ENCODE measurements at places on chromosomes 1 and 21.

DNA sequence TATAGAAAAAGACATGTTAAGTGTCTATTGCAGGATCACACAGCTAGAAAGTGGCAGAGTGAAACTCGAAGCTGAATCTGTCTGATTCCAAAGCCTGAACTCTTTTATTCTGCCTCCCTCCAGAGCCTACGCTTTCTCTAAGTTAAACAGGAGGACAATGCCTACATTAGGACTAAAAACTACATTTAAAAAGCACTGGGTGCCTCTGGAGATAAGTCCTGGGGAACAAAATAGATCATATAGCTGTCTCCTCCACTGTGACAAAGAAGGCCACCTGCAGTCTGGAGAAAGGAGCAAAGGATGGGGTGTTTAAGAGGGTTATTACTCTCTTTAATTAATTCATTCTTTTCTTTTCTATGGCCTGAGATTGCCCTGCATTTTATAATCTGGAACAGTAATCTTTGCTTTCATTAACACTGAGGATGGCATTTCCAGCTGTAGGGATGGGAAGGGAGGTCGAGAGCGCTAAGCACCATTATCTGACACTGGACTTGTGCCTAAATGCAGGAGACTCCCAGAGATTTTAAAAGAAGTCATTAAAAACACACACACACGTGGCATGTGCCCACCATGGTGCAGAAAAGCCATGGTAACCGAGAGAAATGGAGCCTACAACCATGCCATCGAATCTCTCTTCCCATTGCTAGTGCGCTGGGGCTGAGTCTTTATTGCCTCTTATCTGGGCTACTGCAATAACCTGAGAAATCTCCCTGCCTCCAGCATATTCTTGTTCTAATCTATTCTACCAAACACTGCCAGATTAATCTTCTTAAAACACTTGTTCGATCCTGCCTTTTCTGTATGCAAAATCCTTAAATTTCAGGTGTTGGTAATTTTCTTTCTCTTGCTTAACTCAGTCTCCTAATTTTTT is 92.2 kb downstream of the PLXNA2 start:
- DNase-seq: no peak

DNA sequence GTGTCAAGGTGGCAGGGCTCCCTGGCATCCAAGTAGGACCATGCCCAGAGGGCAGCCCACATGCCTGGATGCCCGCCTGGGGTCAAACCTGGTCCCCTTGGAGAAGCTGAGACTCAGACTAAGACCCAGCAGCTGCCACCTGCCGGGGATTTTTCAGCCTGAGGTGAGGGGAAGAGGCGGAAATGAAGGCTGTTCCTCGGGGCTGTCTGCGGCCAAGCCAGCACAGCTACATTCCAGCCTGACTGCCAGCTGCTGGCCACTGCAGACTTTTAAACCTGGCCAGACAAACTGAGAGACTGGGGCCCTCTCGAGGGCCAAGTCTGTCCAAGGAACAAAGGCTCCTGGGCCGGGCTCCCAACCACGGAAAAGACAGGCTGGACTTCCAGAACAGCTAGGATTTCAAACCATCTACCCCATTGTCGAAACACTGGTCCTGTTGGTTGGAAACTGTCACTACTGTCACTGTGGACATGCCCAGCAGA is 21.9 kb upstream of the PLEKHG5 start:
- no peak for DNase-seq

DNA sequence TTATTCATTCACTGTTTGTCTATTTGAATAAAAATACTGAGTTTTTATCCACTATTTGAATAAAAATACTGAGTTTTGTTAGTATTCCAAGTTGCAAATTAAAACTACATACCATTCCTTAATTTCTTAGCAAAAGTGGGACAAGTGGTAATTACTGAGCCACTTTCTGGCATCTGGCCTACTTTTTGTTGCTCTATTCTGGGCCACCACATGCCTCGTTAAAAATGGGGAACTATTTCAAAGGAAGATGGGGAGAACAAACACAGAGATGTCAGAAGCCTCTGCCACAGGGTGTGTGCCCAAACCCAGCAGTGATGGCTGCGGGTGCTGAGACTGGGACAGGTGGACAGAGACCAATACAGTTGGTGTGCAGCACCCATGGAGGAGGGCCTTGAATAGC is 14.6 kb downstream of the PIGP start:
- no peak for DNase-seq

DNA sequence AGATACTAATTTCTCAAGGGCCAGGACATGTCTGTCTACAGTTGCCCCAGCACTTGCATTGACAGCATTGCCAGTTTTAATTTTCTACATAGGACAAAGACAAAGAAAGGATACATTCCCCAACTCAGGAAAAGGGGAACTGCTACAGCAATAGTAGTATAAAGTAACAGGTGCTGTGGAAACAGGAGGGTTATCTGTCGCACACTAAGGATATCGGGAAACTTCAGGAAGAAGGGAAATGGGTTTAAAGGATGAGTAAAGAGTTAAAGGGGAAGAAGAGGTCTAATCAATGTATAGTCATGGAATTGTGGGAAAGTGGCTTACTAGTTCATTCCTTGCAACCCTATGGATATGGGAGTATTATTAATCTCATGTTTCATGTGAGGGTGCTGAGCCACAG is 16.2 kb downstream of the SYNC start:
- DNase-seq: no peak

- DNase-seq: no peak
Measured at GRCh38 chr1:183161391-183161790, 24.7 kb upstream of the LAMC2 start.

DNA sequence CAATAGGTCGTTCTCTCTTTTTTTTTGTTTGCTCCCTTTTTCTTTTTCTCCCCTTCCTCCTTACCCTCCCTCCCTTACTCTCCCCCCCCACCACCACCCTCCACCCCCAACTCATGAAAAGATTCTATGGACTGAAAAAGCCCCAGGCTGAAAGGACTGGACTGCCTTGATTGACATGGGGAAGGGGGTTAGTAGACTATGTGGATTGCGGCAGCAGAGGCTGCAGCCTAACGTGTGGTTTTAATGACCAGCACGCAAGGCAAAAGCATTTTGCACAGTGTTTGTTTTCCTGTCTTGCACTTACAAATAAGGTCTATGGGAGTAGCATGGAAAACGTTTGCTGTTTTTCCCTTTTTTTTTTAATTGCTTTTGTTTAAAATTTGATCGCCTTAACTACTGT is 5.5 kb downstream of the ZBTB18 start:
- no peak for DNase-seq

GRCh38 chr1:25106976-25107642 is 125.2 kb downstream of the SYF2 start:
- no peak for DNase-seq

- DNase-seq: no peak
Measured at GRCh38 chr1:98104289-98104688, 183.5 kb upstream of the DPYD start.

- DNase-seq: no peak
Measured at GRCh38 chr1:218078916-218079315, 206.2 kb upstream of the RRP15 start.

DNA sequence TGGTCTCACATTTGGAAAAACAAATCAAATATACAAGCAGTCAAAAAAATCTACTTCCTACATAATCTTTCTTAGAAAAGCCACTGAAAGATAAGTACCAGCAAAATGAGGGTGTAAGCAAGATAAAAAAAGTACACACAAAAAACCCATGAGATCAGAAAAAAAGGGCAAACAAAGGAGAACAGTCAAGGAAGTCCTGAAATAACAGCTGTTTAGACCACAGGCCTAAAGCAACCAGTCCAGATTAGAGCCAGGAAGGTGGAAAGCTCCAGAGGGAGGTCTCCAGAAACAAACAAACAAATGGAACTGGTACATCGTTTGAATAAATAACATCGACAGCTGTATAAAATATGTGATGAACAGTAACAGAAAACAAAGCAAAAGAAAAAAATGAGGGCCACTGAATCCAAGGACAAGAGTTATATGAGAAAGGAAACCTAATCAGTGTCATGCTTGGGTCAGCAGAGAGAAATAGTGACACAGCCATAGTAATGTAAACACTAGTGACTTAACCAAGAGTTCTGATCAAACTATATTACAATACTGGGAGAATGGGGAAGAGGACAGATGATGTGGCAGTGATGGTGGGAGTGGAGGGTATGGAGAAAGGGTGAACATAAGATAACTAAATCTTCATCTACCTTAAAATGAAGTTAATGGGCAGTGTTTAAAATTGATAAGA is 67.5 kb downstream of the NVL start:
- no peak for DNase-seq

- no peak for DNase-seq
Measured at GRCh38 chr1:116286541-116286971, 86.5 kb upstream of the ATP1A1 start.

DNA sequence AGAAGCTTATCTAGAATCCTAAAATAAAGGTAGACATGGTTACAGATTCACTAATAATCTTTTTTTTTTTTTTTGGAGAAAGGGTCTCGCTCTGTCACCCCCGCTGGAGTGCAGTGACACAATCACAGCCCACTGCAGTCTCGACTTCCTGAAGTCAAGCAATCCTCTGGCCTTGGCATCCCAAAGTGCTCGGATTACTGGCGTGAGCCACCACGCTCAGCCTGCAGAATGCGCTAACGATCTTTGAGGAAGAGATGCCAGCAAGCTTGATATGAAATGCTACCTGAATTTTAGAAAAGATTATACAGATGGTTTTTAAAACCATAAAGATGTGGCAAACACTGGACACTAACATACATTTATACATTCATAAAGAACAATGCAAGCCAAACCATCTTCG is 4.1 kb upstream of the GNPAT start:
- DNase-seq: no peak

GRCh38 chr1:93471911-93472310 is 24.0 kb downstream of the FNBP1L start:
- DNase-seq: no peak

DNA sequence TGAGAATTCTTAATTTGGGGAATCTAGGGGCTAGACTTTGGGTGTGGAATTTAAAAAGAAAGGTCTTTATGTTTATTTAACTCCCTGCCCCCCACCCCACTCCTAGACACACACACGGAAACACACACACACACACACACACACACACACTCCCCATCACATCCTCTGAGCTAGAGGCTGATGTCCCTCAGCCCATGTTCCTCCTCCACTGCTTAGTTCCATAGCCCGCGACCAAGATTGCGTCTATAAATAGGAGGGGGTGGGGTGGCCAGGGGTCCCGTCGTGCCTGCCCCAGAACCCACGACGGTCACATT is 655 bp upstream of the KIRREL1 start:
- peak; percentile 50 for DNase-seq

DNA sequence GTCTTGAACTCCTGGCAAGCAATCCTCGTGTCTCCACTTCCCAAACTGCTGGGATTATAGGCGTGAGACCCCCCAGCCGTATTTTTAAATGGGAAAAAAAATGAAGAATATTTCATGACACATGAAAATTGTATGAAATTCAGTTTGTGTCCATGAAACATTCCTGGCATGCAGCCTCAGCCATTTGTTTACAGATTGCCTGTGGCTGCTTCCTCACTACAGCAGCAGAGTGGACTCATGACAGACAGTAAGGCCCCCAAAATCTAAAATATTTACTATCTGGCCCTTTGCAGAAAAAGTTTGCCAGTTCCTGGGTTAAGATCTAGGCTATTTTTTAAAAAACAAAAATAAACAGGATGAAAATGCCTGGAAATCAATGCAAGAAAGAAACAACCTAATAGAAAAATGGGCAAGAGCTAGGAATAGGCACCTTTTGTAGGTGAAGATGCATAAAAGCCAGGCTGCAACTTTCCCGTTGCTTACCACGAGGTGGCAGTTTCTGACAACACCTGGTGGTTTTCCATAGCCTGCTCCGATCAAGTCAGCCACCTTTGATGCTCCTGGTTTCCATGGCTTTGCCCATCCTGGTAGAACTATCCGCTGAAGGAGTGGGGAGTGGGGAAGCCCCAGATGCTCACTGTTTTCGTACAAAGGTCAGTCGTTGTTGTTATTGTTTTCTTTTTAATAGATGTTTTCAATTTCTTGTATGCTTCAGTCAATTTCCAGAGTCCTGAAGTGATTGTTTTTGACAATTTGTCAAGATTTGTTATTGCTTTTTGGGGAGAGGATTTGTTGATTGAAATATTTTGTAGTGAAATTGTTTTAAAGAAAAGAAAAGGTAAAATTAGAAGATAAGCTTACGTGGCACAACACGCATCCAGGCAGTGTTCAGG is 24.3 kb downstream of the UBE2Q1 start:
- DNase-seq: no peak

DNA sequence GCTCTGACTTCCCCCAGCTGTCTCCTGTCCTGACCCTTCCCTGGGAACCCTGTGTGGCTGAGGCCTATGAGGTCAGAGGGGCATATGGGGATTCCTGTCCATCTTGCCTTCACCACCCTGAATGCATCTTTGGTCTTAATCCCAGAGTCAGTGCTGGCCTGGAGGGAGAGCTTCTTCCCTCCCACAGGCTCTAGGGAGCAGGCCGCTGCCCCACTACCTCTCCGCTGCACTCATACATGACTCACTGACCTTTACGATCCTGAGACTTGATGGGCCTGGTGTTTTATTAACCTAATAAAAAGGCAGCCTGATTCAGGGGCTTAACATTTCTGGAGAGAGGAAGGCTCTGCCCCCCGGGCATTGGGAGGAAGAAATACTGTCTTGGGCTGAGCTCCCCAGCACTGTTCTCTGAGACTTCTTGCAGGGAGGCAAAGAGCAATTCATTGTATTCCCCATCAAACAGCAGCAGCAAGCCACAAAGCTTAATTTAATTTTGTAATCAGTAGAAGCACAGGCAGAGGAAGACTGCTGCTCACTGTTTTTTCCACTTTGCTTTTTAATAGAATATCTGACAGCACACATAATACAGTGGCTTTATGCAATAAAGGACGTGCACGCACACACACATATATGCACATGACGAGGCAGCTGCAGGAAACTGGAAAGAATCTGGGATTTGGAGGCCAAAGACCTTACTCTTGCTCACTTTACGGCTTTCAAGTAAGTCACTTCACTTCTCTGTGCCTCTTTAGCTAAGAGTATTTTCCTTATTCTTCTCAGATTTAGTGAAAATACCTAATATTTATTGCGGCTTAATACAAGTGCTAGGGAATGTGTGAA is 89.2 kb upstream of the GRIK3 start:
- no peak for DNase-seq

GRCh38 chr1:22402356-22403053 is 49.1 kb upstream of the ZBTB40 start:
- DNase-seq: no peak

Data from B cell (primary cell).